Calu3 (cell line): ENCODE measurements at places on chromosomes 4 and X. TPM values are rescaled to one million over a fixed set of nuclear protein-coding genes. Genes with fewer than 3 reads are reported as not detected.

The MTMR8 gene
- 3.0 and 3.2 TPM in 2 replicates for total RNA-seq

The IGFBP7 gene
- 12.0 and 20.6 TPM in 2 replicates for total RNA-seq

The TRAM1L1 gene
- total RNA-seq: 1.4 and 1.6 TPM in 2 replicates

The PLS3 gene
- 169 and 174 TPM in 2 replicates for total RNA-seq

The ANOS1 gene
- 0.33 and 0.56 TPM in 2 replicates for total RNA-seq

The CTAG2 gene
- total RNA-seq: not detected in 2 replicates

The HHIP gene
- 0.61 and 1.6 TPM in 2 replicates for total RNA-seq

The DNAAF6 gene
- not detected in 2 replicates for total RNA-seq

The ZNF630 gene
- 2.6 and 2.8 TPM in 2 replicates for total RNA-seq

The ADH7 gene
- total RNA-seq: not detected in 2 replicates

The CTAG1A gene
- total RNA-seq: not detected in 2 replicates

The MAGEB17 gene
- total RNA-seq: not detected in 2 replicates

The ANK2 gene
- total RNA-seq: 4.1 and 4.4 TPM in 2 replicates

The ARL13A gene
- total RNA-seq: not detected in 2 replicates

The FGF5 gene
- total RNA-seq: 0.50 and 0.81 TPM in 2 replicates

The FMR1NB gene
- total RNA-seq: not detected in 2 replicates

The GABRB1 gene
- total RNA-seq: not detected in 2 replicates

The SFRP2 gene
- total RNA-seq: not detected in 2 replicates

The TGIF2LX gene
- not detected in 2 replicates for total RNA-seq

The CFAP99 gene
- total RNA-seq: 0.32 TPM in 1 of 2 replicates, not detected in the other

The WWC2 gene
- total RNA-seq: 38.7 and 39.0 TPM in 2 replicates

The STAP1 gene
- not detected in 2 replicates for total RNA-seq

The IL3RA gene
- not detected in 2 replicates for total RNA-seq

The ARAP2 gene
- total RNA-seq: 30.0 and 30.2 TPM in 2 replicates

The PPARGC1A gene
- total RNA-seq: 5.4 and 7.6 TPM in 2 replicates

The DAPP1 gene
- 25.9 and 30.6 TPM in 2 replicates for total RNA-seq

The KLF8 gene
- total RNA-seq: 0.66 and 0.83 TPM in 2 replicates

The ZNF182 gene
- 7.3 and 8.1 TPM in 2 replicates for total RNA-seq

The YY2 gene
- 4.6 and 4.7 TPM in 2 replicates for total RNA-seq

The FGFBP2 gene
- total RNA-seq: not detected in 2 replicates

The IBSP gene
- not detected in 2 replicates for total RNA-seq
